ENCODE measurements at places on chromosomes 6 and 20.
A peak's percentile ranks its signal among the peaks of the same experiment; 100 is the strongest.

GRCh38 chr20:42212391-42212790 is 594.2 kb upstream of the CHD6 start:
- peak; percentile 17 for DNase-seq

GRCh38 chr20:52263757-52264156 is 72.2 kb upstream of the ZFP64 start:
- no peak for DNase-seq

GRCh38 chr6:23784301-23784919 is 341.6 kb upstream of the NRSN1 start:
- DNase-seq = no peak

GRCh38 chr20:14879020-14879697 is 541.7 kb upstream of the FLRT3 start:
- no peak for DNase-seq

DNA sequence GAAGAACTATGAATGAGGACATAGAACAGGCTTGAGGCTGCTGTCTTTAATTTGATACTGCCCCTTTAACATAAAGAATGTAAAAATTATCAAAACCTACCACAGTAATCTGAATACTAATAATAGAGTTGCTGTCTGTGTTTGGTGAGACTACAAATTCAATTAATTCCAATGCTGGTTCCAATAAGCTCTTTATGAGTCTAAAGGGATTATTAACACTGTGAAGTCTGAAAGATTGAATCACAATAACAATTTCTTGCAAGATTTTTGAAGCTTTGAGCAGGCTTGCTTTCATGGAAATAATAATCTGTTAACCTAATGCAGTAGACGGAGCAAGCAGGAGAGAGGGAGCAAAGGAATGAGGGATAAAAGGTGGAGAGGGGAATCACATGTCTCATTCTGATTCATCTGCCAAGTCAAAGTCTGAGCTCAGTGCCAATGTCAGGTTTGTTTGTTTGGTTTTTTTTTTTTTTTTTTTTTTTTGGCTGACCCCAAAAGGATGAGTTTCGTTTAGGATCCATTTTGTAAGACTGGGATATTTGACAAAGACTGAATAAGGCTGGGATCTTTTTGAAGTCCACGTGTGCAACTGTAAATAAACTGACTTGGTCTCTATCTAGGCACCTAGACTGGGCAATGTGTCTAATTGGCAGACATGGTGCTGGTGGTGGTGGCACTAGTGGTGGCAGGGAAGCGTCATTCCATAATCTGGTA is 211.6 kb downstream of the RNF144B start:
- DNase-seq = no peak

DNA sequence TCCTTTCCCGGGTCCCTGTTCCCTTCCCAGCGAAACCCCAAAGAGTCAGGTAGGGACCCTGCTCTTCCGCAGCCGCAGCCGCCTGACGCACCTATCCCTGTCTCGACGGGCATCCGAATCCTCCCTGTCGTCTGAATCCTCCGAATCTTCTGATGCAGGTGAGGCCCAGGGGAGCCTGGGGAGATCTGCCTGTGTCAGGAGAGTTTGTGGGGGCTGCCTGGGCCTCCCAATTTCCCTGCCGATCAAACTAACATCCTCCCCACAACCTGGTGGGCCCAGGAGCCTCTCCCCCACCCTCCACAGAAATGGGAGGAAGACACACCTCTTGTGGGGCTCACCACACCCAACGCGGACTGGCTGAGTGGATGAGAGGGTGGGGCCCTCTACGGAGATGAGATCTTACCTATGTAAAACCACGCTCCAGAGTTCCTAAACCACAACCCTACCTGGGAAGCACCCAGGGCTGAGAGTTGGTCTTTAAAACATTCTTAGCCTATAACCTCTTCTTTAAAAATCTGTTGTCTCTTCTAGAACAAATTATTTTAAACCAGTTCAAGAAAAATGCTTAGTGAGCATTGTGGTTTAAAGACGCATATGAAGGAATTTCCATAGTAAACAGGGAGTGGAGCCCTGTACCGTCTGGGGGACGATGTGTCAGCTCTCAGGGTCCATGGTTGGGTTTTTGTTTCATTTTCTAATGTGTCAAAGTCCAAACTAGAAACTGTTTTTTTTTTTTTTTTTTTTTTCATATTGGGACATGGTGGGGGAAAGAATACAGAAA is 1.7 kb downstream of the CDC25B start:
- DNase-seq = no peak

GRCh38 chr6:148713921-148714320 is 32.9 kb upstream of the UST start:
- no peak for DNase-seq

DNA sequence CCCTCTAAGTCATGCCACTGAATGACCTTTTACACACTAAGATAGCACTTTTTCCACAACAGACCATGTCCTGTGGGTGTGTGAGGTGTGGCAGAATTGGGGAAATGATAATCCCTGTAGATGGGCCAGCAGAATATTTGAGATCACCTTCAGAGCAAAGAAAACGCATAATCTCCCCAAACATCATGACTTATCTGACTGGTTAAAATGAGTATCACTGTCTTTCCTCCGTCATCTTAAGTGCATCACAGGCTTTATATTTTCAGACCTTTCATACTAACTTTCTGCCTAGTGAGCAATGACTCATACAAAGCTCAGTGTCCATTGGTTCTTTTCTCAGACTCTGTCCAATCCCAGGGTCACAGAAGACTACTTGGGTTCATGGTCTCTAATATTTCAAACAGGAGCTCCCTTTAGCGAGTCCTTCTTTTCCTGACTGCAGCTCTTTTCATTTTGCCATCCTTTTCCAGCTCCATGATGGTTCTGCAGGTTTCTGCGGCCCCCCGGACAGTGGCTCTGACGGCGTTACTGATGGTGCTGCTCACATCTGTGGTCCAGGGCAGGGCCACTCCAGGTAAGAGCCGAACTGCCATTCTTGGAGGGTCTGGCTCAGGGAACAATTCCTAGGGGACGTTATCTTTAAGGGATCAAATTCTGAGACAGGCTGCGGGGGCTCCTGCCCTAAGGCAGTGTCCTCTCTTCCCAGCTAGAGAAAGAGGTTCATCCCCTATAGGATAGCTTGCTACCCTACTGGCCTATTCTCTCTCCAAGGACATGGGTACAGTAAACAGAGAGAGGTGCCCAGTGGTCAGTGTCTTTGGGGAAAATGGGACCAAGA is at the start of gene HLA-DPB1:
TSS of gene HLA-DPB1 (plus strand) at position 423 of the 838 bp plus-strand sequence. CDS start at position 475, 52 bp downstream.
- DNase-seq = no peak

DNA sequence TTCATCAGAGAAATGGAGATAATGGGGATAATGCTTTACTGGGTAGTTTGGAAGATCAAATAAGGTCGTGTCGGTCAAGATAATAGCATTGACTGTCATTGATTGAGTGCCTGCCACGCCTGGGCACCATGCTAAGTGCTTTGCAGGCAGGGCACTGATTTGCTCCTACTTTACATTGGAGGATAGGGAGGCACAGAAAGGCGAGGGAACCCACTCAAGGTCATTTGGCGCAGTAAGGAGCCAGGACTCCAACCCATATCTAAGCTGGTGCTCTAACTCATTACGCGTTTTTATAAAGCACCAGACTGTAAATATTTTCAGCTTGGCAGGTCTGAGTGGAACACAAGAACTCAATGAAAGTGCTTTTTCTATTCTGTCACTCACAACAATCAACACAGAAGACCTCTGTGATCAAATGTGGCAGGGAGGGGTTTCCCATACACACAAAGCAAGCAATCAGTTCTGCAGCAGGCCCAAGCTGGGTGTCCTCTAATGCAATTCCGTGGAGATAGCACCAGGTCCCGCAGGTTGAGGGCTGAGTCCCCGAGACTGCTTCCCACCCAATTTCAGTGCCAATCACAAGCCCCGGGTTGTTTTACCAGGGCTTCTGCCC is 373.6 kb downstream of the CDH26 start:
- no peak for DNase-seq

DNA sequence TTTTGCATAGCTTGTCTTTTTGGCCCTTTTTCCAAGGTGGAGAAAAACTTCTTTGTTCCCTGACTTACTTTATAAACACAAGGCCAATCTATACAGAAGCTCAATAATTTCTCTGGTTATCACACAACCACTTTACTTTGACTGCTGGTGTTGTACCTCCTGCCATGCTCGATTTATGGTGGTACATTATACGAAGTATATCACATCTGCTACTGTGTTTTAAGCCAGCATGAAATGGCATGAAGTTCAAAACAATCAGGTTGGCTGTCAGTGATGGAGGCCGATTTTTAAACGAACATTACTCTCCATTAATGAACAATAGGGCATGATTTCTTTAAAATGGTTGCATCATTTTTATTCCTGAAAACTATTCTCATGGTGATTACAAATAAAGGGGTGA is 21.0 kb upstream of the ATXN1 start:
- no peak for DNase-seq

- no peak for DNase-seq
Measured at GRCh38 chr6:91273729-91274128, 686.9 kb upstream of the MAP3K7 start.

- DNase-seq = no peak
Measured at GRCh38 chr20:44448753-44449546, 26.7 kb upstream of the TTPAL start.
